Stimulated activated CD4-positive, alpha-beta T cell treated with anti-CD3 and anti-CD28 coated beads, Interleukin-1b, Interleukin-23, amount 100 ng/mL, for 1 hour (primary cell): ENCODE measurements at places on chromosomes 2 and 18.

- no peak for DNase-seq
Measured at GRCh38 chr2:207184348-207184747, 18.6 kb upstream of the KLF7 start.

DNA sequence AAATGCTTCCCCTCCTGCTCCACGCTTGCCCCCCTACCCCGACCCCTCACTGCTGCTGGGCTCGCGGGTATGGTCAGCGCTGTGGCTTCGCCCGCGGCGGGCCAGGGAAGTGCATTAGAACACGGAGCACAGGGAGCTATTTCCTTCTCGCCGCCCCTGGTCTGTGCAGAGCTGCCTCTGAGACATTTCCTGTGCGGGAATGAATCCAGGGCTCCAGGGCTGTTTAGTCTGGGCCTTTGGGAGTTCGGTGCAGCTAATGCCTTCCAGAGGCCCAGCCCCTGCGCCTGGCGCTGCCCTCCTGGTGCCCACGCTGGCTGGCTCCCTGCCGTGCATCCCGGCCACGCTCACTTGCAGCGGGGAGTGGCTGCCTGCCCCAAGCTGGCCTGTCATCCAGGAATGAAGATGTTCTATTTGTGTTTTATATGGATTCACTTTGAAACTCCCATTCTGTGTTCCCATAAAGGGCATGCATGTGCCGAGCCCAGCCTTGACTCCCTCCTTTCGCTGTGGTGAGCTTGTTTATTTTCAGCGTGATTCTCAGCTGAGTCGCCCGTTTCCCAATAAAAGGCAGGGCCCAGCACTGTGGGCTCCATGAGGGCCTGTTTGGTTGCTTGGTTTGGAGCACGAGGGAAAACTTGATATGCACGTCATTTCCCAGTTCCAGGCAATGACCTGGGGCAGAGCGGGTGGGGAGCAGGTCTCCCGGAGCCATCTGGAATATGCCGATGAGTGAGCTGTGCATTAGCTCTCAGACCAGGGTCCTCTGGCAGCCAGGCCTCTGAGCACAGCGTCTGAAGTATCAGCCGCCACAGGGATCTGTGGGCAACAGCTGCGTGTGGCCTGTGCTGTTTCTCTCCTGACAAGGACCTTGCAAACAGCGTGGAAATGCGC lies 42.7 kb downstream of the SH3RF3 start:
- no peak for DNase-seq

DNA sequence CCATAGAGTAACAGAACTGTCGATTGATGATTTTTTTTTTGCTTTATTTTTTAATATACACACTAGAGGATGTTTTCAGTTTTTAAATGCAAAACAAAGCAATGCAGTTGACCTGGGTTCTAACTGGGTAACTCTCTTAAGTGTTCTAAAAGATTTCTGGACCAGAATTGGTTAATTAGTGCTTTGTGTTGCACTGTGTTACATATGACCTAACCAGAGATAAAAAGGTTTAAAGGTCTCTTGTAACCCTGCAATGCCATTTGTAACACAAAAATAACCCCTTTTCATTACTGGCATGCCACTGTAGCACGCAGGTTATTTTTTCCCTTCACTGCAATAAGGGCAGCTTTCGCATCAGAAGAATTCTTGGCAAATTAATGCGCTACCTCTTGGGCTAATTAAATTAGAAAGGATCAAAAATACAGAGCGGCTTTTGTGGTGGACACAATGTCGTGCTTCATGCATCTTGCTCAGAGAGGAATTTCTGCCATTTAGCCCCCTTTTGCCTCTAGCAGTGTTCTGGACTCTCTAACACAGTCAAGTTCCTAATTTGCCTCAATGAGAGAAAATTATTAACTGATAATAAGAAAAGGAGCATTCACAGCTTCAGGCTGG lies 250.8 kb upstream of the ZEB2 start:
- DNase-seq, result no peak

DNA sequence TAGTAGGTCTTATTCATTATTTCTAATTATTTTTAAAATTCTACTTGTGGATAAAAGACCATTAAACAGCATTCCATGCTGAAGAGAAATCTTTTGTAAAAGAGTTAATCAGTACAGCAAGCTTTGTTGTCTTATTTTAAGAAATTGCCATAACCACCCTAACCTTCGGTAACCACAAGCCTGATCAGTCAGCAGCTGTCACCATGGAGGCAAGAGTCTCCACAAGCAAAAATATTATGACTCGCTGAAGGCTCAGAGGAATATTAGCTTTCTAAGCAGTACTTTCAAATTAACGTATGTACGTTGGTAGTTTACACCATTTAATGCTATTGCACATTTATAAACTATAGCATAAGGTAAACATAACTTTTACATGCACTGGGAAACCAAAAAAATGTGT lies 650.5 kb upstream of the LINC00305 start:
- no peak for DNase-seq

DNA sequence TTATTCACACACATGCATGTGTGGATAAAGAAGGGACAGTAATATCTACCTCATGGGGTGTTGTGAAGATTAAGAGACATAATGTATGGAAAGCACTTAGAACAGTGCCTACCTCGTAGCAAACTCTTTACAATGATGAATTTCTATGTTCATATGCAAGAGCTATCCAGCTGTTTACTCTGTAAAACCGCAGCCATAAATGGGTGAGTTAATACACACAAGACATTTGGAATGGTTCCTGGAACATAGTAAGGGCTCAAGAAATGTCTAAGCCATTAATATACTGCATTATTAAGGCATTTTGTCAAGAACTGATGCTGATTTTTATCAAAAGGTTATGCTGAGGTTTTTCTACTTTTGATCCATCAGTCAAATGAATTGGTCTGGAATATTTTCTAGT lies 1076.2 kb downstream of the TSN start:
- no peak for DNase-seq

DNA sequence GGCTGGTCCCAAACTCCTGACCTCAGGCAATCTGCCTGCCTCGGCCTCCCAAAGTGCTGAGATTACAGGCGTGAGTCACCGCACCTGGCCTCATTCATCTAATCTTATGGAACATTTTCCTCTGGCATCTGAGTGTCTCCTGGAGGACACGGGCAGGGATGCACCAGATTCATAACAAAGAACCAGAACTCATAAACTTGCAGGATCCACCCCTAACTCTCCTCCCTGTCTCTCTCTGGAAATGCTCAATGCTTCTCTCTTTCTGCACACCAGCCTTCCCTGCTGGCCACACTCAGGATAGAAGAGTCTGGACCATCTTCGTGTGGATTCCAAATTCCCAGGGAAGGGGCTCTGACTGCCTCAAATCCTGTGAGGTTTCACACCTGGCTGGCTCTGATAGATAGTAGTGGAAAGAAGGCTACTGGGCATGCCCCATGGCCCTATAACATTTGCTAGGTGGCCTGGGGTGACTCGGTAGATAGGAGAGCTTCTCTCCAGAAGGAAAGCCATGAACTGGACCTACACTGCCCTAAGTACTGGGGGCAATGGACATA lies 483.2 kb upstream of the GYPC start:
- DNase-seq, result no peak

GRCh38 chr2:118169359-118170005 lies 81.2 kb downstream of the INSIG2 start:
- no peak for DNase-seq

DNA sequence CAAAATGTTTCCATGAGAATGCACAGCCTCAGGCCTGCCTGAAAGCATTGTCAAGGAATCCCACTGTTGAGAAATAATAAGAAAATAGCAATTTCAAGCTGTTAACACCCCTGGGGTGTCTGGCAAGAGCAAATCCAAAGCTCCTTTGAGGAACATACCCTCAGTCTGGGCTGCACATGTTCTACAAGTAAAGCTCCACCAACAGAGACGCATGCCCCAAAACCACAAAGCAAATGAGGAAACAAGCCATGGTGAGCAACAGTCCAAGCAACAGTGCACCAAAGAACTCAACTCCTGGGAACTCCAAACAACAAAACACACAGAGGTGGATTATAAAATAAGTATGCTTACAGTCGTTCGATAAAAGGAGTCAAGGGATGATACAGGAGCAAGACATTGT lies 40.3 kb downstream of the CYP27C1 start:
- DNase-seq, result no peak

- no peak for DNase-seq
Measured at GRCh38 chr2:213022987-213023386, 128.4 kb downstream of the IKZF2 start.

DNA sequence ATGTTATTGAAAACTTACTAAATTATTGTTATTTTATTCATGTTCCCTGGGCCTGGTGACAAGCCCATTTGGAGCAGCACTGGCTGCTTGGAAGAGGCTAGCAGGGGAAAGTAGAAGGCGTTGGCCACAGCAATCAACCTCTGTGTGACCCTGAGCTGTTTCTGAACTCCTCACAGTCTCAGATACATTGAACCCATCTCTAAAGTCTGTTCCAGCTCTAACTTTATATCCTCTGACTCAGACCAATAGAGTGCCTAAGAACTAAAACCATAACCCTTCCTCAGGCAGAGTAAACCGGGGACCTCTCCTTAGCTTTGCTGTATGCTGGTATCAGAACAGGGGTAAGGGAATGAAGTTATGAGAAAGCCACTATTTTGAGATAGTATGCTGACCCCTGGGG lies 96.4 kb upstream of the NOL4 start:
- DNase-seq, result no peak

DNA sequence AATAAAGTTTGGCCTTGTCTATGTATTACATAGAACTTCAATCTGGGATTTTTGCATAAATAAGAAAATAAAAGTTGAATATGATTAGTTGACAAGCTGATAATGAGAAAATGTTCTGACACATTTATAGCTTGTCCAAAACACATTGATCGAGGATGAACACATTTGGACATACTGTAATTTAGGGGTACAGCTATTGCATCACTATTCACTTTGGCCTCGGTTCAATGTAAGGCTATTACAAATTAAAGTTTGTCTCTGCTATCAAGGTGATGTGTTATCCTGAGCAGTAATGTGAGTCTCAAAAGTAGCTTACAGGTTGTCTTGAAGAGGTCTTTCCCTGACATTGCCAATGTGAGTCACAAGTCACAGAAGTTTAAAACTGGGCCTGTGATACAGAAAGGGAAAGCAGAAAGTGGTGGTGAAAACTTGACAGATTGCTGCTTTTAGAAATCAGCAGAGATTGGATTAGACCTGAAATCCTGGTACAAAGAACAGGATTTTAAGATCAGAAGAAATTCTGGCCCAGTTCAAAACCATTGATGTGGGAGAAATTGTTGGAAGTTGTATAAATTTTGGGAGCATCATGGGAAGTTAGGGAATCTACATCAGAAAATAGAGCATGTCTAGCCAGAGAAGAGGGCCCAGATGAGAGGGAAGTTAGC lies 674.1 kb downstream of the NYAP2 start:
- no peak for DNase-seq

GRCh38 chr2:19020144-19021099 lies 338.0 kb downstream of the OSR1 start:
- no peak for DNase-seq

GRCh38 chr2:17184512-17184911 lies 333.7 kb downstream of the RAD51AP2 start:
- DNase-seq, result no peak

DNA sequence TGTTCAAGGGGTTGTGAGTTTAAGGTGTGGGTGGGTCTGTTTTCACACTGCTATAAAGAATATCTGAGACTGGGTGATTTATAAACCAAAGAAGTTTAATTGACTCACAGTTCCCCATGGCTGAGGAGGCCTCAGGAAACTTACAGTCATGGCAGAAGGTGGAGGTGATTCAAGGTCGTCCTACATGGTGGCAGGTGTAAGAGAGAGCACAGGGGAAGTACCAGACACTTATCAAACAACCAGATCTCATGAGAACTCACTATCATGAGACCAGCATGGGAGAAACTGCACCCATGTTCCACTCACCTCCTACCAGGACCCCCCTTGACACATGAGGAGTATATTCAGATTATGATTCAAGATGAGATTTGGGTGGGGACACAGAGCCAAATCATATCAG lies 38.0 kb downstream of the RHBDD1 start:
- DNase-seq, result no peak

GRCh38 chr2:69304656-69305055 lies 82.4 kb downstream of the GFPT1 start:
- no peak for DNase-seq

- DNase-seq, result no peak
Measured at GRCh38 chr2:74457129-74457548, 1.1 kb upstream of the WBP1 start.

- DNase-seq, result no peak
Measured at GRCh38 chr2:55923091-55923981, at the start of gene EFEMP1. TSS of gene EFEMP1 (minus strand) at chr2:55923782. CDS start at chr2:55922440, 1,342 bp downstream.

DNA sequence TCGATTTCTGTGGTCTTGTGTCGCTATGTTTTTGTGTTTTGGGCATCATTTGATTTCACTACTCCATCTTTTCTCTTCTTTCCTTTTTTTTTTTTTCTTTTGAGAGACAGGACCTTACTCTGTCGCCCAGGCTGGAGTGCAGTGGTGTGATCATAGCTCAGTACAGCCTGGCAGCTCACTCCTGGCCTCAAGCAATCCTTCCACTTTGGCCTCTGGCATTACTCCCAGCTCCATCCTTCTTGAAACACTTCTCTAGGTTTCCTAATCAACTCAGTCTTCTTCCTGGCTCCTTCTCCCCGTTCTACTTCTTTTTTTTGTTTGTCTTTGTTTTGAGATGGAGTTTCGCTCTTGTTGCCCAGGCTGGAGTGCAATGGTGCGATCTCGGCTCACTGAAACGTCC lies 26.5 kb downstream of the TCF23 start:
- DNase-seq, result no peak

DNA sequence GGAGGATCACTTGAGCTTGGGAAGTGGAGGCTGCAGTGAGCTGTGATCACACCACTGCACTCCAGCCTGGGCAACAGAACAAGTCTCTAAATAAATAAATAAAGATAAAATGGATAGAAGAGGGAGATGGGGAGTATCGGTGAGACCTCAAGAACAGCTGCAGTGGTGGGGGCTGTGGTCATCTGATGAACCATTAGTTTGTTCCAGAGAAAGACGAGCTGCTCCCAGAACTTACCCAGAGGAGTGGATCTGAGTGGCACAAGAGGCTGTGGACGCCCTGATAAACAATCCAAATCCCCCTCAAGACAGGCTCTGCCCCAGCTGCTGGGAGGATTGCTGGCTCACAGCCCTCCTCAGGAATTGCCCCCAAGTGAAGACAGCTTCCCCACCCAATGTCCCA lies 26.7 kb downstream of the TMEM127 start:
- DNase-seq, result no peak

DNA sequence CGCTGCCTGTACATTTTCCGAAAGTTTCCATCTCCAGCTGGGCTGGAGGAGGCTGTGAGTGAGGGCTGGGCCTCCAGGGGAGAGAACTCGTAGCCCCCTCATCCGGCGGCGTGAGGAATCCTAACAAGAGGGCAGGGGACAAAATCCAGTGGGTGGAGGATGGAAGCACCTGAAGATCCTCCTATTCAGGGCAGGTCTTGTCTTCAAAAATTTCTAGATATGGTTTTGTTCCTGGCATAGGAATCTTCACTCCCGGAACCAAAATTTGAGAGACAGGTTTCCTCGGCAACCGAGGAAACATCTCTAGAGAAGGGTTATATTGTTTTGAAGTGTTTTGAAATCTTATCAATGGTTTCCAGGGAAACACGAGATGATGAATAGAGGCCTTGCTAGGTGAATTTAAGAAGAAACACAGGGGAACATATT lies 136.7 kb downstream of the SH3BP4 start:
- no peak for DNase-seq
